ENCODE measurements at places on chromosomes 2 and 18.

DNA sequence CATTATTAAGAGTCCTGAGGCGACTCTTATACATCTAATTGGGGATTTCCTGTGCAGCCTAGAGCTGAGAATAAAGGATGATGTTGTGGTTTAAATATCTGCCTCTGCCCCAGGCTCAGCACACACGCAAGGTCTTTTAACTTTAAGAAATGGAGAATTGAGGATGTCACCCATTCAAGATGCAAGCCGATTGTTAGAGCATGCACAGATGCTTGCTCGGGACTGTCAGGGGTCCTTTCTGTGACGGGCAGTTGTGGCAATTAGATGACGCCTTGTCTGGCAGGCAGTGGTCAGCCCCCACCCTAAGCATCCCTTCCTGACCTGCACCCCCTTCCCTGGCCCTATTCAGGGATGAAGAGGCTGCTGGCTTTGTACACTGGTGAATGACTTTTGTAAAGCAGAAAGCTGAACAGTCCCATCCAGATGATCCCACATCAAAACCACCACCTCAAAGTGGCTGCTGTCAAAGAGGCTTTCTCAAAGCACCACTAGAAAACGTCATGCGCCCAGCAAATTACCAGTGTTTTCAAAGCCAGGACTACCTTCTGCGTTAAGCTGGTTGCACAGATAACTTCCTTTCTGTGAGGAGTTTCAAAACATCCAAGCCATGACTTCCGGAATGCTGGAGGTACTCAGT, 23.7 kb downstream of the FAM178B start:
- DNase-seq = peak; percentile 49

DNA sequence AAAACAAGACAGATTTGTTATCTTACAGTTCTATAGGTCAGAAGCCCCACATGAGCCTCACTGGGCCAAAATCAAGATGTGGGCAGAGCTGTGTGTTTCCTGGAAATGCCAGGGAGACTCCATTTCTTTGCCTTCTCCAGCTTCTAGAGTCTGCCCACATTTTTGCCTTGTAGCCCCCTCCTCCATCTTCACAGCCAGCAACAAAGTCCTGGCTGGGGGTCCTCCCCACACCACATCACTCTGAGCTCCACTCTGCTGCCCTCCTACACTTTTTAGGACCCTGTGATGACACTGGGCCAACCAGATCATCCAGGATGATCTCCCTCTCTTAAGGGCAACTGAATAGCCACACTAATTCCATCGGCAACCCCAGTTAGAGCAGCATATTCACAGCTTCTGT, 34.3 kb downstream of the ASB1 start:
- DNase-seq = no peak

- no peak for DNase-seq
Measured at GRCh38 chr18:10140461-10141282, 226.9 kb downstream of the VAPA start.

GRCh38 chr2:100554798-100555407, 7.9 kb upstream of the PDCL3 start:
- DNase-seq = no peak

- no peak for DNase-seq
Measured at GRCh38 chr2:241150660-241151530, 628 bp downstream of the PPP1R7 start.

GRCh38 chr2:199988151-199988550, 32.8 kb downstream of the MAIP1 start:
- no peak for DNase-seq

GRCh38 chr18:39596891-39597290, 2031.3 kb upstream of the CELF4 start:
- no peak for DNase-seq

- no peak for DNase-seq
Measured at GRCh38 chr18:61935362-61935761, 42.6 kb upstream of the RNF152 start.

GRCh38 chr2:1887915-1888314, 143.6 kb upstream of the PXDN start:
- no peak for DNase-seq

DNA sequence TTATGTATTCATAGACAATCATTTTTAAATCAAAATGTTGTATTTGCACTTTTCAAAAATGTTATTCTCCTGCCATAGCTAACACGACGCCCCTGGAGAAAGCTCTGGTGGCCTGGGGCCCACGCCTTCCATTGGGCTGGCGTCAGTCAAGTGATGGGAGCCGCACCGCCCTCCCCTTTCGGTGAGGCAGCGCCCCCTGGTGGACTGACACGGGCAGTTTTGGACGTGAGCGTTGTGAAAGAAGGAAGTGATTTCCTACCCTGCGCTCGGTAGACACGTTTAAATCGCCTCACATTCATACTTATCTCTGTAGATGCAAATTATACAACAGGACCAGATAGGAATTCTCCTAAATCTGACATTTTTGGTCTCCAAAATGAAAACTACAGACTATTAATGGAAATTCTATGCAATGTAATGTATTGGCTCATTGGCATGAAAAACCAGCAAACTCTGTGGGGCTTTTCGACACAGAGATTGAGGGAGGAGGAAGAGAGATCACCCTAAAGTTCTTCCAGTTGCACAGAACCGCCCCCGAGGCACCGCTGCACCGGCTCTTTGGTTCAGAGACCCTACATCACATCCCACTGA, 326.2 kb upstream of the SOX11 start:
- DNase-seq = peak; percentile 54

- peak; percentile 76 for DNase-seq
Measured at GRCh38 chr2:95115418-95115817, 6.2 kb downstream of the MRPS5 start.

GRCh38 chr2:219726916-219727315, 99.5 kb downstream of the SLC4A3 start:
- DNase-seq = no peak

GRCh38 chr2:211434773-211435172, 878.4 kb downstream of the CPS1 start:
- no peak for DNase-seq

DNA sequence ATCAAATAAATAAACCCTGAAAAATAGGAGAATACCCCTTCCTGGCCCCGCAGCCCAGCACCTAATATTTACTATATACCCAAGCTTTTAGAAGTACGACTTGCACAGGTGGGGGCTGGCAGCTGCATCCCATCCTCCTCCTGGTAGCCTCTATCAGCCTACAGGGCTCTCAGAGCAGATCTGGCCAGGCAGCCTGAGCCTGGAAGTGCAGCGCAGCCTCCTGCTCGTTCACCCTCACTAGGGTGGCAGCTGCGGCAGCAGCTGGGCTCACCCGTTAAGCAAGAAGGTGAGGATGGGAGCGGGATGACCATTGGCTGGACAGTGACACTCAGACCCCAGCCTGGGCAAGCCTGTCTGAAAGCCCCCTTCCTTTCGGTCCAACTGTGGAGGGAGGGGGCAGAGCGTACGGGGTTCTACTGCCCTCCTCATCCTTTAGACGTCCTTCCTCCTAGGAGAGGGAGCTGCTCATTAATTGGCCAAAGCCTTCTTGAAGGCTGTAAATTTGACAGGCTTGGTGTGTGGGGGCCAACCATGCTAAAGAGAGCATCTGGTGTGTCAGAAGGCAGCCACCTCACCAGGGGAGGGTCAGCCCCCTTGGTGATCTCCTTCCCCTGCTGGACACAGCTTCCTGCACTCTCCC, 23.3 kb downstream of the MPHOSPH10 start:
- DNase-seq = no peak

- DNase-seq = no peak
Measured at GRCh38 chr2:237411092-237411601, 2.8 kb downstream of the COL6A3 start.

- no peak for DNase-seq
Measured at GRCh38 chr18:48399303-48400075, 9.7 kb downstream of the ZBTB7C start.

DNA sequence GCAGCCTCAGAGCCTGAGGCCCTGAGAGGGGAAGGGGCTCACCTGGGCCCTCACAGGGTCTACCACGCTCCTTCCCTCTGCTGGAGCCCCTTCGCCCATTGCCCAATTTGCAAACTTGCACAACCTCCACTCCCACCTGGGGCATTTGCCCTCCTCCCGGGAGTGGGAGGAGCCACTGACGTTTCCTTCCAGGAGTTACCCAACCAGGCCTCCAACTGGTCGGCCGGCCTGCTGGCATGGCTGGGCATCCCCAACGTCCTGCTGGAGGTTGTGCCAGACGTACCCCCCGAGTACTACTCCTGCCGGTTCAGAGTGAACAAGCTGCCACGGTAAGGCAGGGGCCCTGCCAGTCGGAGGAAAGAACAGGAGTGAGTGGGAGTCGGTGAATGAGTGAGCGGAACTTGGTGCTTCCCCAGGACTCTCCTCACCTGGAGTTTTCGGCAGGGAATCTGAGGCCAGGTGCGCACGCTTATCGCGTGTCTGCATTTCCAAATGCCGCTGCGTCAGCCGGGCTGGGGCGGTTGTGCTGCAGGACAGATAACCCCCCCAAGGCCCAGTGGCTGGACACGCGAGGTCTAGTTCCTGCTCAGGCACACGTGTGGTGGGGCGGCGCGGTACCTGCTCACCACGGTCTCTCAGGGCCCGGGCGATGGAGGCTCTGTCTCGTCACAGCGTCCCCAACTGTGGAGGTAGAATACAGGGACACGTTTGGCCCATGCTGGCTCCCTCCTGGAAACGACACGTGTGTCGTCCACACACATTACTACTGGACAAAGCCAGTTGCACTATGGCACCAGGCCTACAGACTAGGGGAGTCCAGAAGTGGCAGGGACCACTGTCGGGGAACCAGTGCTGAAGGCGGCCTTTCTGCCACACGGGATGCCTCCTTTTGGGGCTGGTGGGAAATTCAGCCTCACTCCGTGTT, 11.7 kb downstream of the ANO7 start:
- no peak for DNase-seq

DNA sequence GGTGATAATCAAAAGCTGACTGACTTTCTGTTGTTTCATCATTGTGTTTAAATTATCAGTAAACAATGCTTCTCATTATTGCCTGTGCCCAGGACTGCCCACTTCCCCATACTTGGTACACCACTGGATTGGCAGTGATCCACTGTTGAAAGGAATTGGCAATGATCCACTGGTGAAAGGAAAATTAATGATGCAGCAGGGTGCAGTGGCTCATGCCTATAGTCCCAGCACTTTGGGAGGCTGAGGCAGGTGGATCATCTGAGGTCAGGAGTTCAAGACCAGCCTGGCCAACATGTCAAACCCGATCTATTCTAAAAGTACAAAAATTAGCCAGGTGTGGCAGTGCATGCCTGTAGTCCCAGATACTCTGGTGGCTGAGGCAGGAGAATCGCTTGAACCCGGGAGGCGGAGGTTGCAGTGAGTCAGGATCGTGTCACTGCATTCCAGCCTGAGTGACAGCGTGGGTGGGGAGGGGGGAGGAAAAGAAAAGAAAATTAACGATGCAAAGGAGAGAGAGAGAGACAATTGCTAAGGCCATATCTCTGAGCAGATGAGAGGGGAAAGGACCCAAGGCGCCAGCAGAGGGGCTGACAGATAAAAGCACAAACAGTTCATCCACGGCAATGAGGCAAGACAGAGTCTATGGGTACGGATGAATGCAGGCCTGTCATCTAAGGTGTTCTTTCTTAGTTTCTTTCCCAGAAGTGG, 10.2 kb upstream of the GTF2A1L start:
- no peak for DNase-seq

- no peak for DNase-seq
Measured at GRCh38 chr2:147818741-147819140, 26.1 kb upstream of the ACVR2A start.

DNA sequence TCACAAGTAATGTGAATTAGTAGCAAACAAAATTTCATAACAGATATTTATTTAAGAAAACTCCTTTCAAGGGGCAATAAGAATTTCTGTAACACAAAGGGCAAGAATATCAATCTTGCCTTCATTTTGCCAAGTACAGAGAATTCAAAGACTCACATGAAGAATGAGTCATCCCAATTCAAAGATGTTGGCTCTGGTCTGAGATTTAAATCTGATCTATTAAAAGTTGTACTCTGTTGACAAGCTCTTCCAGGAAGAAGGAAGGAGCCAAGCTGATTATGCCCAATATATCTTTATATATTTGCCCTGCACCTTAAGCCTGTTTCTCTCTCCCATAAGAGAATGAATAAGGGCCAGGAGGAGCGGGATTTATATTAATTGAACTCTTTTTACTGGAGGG, 55.9 kb upstream of the RPE start:
- no peak for DNase-seq

DNA sequence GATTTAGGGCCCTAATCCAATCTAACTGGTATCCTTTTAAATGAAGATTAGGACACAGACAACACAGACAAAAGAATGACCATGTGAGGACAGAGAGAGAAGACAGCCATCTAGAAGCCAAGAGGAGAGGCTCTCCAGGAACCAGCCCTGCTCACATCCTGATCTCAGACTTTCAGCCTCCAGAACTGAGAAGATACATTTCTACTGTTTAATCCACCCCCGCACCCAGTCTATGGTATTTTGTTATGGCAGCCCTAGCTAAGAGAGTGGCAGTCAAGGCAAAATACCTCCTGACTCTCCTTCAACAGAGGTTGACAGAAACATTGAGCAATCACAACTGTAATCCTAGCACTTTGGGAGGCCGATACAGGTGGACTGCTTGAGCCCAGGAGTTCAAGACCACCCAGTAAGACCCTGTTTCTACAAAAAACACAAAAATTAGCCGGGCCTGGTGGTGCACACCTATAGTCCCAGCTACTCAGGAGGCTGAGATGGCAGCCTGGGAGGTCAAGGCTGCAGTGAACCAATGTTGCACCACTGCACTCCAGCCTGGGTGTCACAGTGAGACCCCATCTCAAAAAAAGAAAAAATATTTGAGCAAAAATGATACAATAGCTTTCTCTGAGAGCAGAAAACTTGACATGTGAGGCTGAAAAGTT, 34.7 kb downstream of the WDR33 start:
- no peak for DNase-seq

DNA sequence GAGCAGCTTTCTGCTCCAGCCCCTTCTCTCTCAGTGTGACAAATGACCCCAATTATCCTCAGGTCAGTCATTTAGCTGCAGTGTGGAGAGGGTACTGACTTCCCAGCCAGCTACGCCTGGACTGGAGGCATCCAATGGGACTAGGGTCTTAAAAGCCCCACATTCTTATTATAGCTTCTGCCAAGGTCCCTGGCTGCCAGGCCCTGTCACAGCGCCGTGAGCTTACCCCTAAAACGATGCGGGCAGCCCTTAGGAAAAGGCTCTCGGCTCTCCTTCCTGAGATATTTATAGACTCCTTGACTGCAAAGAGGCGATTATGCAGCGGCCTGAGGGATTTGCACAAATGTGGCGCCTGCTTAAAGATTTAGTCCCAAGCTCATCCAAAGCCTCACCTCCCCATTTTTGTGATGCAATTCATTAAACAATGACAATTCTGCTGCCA, 69.2 kb upstream of the EDAR start:
- DNase-seq = no peak

GRCh38 chr2:60336442-60337141, 216.9 kb downstream of the BCL11A start:
- no peak for DNase-seq

DNA sequence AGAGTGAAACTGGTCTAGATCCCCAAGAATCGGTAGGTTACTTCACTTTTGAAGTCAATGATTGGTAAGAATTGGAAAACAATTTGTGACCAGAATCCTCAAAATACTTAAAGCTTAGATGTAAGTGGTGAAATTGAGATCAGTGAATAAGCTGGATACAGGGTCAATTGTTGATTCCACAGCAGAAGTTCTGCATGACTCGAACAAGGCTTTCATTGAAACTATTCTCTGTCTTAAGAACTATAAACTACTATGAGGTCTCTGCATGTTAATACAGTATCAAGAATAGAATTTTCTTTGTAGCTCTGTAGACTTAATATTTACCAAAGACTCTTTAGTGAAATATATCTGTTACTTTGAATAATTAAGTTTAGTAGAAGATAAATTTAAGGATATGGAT, 324.2 kb upstream of the FIGN start:
- no peak for DNase-seq
